ENCODE measurements at places on chromosomes 4 and X.

- no peak for DNase-seq
Measured at GRCh38 chrX:138877746-138878145, 166.2 kb upstream of the FGF13 start.

DNA sequence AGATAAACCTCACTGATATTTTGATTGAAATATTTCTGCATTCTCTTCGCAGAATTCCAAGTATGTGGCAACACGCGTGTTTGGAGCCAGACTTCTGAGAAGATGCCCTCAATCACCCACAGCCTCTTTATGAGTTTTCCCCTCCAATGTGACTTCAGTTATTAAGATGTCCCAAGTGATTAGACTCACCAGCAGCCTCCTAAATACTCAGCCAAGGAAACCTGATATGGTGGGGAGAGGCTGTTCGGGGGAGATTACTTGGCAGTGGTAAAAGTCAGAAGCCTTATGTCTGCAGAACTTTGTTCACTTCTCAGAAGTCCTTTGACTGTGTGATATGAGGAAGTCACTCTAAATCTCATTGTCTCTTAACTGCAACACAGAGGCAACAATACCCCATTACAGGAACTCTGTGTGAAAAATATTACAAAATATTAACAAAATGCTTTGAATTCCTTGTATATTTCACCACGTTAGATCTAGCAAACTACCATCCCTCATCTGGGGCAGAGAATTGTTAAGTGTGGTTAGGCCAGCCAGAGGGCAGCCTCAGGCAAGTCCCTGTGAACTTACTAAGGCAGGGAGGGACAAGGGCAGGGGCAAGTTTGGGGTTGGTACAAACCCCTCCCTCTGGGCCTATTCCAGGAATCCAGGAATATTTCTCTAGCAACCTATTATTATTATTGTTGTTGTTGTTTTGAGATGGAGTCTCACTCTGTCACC, 151.4 kb upstream of the USP9X start:
- DNase-seq: no peak

DNA sequence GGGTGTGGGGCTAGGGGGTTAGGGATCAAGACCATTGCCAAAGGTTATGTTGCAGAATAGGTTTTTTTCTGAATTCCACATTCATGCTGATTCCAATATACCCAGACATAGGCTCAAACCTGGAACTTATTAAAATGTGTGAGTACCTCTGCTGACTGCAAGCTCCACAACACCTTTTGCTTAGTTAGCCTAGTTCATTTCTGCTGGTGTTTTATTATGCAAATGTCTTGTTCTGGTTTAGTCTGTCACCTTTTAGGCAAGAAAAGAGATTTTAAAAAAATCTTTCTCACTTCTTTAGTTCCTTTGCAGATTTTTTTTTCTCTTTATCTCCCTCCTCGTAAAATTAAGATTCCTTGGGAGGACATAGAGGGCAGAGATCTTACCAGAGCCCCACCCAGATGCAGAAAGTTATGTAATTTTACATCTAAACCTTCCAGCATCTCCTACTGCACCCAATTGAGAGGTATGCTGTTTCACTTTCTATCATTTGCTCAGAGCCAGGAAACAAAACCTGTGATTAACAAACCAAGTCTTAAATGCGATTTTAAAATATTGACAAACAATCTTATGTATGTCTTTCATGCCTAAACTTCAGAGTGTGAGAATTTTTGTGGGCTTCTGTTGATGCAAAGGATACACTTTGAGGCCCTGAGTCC, 190.7 kb upstream of the CLNK start:
- DNase-seq: no peak

DNA sequence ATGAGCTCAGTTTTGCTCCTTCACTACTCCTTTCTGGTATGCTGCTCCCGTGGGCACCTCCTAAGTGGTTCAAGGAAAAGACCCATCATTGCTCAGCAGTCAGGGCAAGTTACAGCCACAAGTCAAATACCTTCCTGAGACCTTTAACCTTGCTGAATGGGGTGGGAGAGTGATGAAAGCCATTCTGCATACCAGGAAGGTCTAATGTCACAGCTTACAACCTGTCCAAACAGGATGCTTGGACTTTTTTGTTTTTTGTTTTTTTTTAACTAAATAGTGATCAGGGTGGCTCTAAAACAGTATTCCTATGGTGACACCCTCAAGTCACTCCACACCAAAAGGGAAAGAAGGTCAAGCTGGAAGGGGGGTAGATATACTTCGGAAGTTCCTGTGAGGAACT, 93.1 kb downstream of the GPC3 start:
- DNase-seq: no peak

GRCh38 chr4:48938831-48939230, 32.3 kb upstream of the OCIAD2 start:
- DNase-seq: no peak

DNA sequence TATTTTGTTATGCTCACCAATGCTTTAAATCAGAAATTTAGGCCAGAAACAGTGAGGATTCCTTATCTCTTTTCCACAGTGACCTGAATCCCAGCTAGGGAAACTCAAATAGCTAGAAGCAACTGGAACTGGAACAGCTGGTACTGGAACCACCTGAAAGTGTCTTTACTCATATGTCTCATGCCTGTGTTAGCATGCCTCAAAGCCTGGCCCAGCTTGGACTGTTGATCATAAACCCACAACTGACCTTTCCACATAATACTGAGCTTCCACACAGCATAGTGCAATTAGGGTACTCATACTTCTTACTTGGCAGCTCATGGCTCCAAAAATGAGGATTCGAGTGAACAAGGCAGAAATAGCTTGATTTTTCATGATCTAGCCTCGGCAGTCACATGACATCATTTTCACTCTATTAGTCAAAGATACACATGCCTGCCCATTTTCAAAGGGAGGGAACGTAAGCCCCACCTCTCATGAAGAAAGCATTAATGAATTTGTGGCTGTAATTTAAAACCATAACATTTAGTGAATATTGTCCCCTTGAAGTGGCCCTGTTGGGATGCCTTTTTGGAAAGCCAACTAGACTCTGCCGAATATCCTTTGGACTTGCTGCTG, 80.8 kb upstream of the ACSL1 start:
- DNase-seq: no peak

DNA sequence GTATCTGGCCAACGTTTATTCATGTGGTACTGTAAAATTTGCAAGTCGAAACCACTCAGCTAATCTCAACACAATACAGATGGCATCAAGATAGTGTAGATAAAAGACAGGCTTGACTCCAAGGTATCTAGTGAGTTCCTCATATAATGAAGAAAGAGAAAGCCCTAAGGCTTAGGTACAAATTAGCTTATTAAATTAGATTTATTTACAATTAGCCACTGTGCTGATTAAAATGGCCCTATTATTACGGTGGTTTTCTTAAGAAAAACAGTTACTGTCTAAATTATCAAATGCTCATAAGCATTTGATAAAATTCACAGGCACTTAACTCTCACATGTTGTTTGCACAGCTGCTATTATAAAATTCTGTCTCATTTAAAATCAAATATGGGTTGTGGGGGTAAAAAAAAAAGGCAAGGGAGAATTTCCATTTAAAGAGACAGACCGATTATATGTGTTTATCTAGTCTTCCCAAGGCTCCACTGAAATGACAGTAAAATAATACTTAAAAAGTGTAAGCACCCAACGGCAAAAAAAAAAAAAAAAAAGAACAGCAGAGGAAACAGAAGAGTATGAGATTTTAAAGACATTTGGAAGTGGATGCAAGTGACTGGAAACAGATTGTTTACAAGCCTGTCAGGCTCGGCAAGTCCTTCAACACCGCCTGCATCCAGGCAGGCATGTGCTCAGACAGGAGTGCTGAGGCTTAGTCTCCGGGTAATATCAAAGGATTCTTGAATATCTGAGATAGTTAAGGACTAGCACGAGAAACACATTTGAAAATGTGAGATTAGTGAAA, 55.1 kb downstream of the FAM13A start:
- DNase-seq: no peak
